ENCODE measurements at places on chromosomes 7 and 10.

DNA sequence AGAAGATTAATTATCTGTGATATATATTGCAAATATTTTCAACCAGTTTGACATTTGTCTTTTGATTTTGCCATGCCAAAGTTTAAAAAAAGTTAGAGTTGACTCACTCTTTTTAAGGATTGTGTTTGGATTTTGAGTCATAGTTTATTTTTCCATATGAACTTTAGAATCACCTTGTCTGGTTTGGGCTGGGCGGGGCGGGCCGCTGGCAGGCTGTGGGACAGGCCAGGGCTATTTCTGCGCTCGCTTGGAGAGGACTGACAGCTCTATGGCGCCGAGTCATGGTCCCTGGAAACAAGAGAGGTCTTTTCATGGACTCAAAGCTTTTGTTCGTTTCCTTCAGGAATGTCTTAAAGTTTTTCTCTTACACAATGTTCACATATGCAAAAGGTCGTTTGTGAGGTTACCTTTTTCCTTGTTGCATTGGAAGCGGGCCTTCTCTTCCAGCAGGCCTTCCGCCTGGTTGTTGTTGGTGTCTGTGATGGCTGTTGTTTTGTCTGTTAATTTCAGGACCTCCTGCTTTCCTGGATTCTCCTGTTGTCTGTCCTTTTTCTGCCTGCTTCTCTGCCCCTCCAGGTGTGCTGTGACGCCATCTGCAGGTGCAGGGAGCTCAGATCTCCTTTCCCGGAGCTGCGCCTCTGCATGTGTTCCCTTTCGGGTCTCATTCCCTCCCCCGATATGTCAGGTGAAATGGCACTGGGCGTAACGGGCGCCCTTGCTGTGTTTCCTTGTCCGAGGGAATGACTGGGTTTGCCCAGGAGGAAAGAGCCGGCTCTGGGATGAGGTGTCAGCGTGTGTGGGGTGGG lies 53.8 kb downstream of the INPP5A start:
- DNase-seq: no peak

- DNase-seq: no peak
Observed at GRCh38 chr10:34405611-34406462, 409.3 kb downstream of the PARD3 start.

DNA sequence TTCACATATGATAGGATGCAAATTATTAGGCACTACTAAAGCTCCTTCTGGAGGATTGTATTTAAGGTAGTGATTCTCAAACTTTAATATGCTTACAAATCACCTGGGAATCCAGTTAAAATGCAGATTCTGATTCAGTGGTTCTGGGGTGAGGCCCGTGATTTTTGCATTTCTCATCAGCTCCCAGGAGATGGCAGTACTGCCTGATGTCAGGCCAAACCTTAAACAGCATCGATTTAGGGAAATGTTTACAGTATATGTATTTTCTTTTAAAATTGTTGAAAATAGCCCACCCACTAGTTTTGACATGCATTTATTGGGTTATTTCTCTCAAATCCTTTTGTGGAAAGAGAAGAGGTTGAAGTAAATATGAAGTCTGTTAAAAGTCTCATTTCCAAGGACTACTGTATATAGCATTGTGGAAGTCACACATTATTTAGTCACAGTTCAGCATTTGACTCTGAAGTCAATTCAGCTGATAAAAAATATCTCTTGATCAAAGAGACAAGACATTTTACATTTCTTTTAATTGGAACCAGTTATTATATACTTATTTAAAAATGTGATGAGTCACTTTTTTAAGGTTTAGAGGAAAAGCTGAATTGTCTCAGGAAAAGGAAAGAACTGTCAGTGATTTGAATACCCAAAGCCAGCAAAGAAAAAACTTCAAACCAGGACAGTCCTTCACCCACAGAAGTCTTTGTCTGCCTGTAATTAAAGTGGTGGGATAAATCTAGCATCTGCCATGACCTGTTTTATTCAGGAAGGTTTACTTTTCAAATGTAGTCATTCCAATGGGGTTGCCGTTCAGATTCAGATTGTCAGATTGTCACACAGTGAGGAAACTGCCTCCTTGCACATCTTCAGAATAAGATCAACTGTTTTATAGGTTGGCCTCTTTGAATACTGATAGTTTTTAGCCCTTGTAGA lies 21.1 kb upstream of the HBP1 start:
- peak; percentile 55 for DNase-seq

GRCh38 chr10:101292194-101293006 lies 61.6 kb upstream of the BTRC start:
- DNase-seq: no peak

- DNase-seq: no peak
Observed at GRCh38 chr7:123485187-123485586, 49.2 kb downstream of the IQUB start.
